Activated T-helper 1 cell treated with anti-CD3 and anti-CD28 coated beads, Interleukin-12 subunit alpha, Interleukin-12 subunit beta, Interleukin-2, Interleukin-4 antibody, amounts not matched to agents 30 ng/mL and 10 ng/mL and 1 ng/mL, durations not matched to agents 14 hours and 24 hours and 36 hours (primary cell): ENCODE measurements at places on chromosomes 13 and 19. TPM values are rescaled to one million over a fixed set of nuclear protein-coding genes. Genes with fewer than 3 reads are reported as not detected.

- no peak for DNase-seq
Measured at GRCh38 chr19:41083516-41083915, 4.7 kb upstream of the CYP2A13 start.

DNA sequence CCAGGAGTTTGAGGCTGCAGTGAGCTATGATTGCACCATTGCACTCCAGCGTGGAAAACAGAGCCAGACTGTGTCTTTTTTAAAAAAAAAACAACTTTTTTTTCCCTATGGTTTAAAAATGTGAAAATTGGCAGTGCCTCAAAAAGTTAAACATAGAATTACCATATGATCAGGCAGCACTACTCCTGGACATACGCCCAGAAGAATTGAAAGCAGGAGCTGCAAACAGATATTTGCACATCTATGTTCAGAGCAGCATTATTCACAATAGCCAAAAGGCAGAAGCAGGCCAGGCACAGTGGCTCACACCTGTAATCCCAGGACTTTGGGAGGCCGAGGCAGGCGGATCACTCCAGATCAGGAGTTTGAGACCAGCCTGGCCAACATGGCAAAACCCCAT lies 3.8 kb upstream of the RETN start:
- no peak for DNase-seq

Gene GATAD2A
- total RNA-seq = 139 and 142 TPM in 2 replicates

DNA sequence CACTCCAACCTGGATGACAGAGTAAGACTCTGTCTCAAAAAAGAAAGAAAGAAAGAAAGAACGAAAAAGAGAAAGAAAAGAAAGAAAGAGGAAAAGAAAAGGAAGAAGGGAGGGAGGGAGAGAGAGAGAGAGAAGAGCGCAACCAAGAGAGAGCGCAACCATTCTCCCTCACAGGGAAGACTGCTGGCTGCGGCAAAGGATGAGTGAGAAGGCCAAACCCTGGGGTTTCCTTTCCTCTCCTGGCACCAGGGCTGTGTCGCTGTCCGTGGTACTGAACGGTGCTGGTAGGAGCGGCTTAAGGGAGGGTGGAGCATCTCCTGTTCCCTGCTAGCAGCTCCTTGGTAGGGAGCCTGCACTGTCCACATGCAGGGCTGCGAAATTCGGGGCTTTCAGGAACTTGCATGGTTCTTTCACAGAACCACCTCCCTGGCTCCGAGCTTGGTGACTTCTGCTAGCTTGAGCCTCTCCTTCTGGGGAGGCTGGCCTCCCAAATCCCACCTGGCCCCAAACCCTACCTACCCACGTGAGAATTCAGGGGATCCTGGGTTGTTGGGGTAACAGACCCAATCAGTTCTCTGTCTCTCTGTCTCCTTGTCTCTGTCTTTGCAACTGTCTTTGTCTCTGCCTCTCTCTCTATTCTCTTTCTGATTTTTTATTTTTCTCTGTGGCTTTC lies 51.1 kb upstream of the ZNRF4 start:
- peak; percentile 37 for DNase-seq

DNA sequence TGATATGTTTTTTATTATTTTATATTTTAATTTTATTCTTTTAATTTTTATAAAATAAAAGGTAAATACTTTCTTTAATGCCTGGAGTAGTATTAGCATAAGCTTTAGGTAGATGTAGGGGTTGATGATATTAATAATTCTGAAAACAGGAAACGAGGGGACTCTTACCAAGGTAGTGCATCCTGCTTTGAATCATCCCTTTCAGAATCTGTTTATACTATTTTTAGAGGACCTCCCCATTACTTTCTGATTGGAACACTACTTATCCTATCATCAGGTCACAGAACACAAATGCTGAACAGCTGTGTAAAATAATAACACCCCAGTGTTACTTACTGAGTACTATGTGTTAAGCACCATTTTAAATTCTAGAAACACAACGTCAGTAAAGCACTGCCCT lies 27.3 kb downstream of the COG6 start:
- no peak for DNase-seq

GRCh38 chr13:33372251-33372919 lies 86.8 kb upstream of the STARD13 start:
- no peak for DNase-seq

GRCh38 chr19:37966211-37966661 lies 59.2 kb downstream of the SIPA1L3 start:
- no peak for DNase-seq

Gene ADGRL1
- total RNA-seq = 11.6 and 12.4 TPM in 2 replicates

DNA sequence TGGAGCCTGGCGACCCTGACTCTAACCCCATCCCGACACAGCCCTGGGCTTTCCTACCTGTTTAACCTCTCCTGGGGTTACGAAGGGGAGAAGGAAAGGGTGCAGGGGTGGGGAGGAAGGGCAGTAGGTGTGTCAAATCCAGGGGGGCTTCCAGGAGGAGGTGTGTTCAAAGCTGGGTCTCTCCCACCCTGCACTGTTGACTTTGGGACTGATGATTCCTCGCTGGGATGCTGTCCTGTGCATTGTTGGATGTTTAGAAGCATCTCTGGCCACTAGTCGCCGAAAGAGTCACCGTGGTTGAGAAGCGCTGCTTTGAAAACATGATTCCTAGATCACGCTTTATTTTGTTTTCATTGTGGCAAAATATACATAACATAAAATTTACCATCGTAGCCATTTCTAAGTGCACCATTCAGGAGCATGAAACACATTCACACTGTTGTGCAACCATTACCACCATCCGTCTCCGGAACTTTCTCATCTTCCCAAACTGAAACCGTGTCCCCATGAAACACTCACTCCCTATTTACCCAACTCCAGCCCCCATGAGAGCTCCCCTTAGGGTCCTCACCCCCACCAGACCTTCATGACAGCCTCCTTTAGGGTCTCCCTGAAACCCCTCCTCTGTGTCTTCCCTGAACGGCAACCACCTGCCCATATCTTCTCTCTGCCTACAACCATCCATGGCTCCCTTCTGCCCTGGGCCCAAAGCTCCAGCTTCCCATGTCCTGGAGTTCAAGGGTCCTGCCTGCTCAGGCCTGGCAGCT lies 4.4 kb upstream of the FCER2 start:
- no peak for DNase-seq

Gene PSG7
- not detected in 2 replicates for total RNA-seq

Gene CLC
- 2.3 and 2.6 TPM in 2 replicates for total RNA-seq

- DNase-seq = no peak
Measured at GRCh38 chr19:50460161-50460765, 16.0 kb upstream of the EMC10 start.

Gene DDX49
- 101 and 114 TPM in 2 replicates for total RNA-seq

DNA sequence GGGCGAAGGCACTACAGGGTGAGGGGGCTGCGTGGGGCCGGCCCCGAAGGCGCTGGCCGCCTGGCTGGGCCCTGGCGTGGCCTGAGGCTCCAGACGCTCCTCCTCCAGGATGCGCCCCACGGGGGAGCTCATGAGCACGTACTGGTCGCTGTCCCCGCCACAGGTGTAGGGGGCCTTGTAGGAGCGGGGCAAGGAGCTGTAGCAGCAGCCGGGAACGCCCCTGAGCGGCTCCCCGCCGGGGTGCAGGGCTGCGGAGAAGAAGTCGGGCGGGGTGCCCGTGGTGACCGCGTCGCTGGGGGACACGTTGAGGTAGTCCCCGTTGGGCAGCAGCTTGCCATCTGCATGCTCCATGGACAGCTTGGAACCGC lies 3.0 kb downstream of the IRS2 start:
- no peak for DNase-seq

Gene PRR19
- total RNA-seq = 1.0 and 1.4 TPM in 2 replicates

DNA sequence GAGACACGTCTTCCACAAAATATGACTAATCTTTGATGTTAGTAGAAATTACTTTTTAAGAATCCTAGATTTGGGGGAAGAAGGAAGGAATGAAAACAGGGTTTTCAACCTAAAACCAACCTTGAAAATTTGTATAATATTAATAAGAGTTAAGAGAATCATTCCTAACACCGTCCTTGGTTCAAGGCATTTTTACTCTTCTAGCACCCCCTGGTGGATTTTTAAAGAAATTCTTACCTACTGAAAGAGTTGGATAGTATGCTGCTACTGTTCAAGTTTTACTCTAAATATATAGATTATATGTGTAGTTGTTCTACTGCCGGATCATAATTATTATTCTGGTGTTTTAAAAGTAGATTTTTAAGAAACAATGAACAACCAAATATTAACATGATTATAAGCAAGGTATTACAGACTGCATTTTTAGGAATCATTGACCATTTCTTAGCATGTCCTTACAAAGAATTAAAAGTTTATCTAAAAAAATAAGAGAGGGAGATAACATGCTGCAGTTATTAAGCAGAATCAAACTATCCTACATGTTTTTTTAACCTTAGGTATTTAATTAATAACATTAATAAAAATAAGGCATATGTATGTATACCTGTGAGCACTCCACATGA lies 7.4 kb upstream of the SLITRK6 start:
- no peak for DNase-seq
